ENCODE measurements at places on chromosomes 16 and 17. TPM values are rescaled to one million over a fixed set of nuclear protein-coding genes. Genes with fewer than 3 reads are reported as not detected.

DNA sequence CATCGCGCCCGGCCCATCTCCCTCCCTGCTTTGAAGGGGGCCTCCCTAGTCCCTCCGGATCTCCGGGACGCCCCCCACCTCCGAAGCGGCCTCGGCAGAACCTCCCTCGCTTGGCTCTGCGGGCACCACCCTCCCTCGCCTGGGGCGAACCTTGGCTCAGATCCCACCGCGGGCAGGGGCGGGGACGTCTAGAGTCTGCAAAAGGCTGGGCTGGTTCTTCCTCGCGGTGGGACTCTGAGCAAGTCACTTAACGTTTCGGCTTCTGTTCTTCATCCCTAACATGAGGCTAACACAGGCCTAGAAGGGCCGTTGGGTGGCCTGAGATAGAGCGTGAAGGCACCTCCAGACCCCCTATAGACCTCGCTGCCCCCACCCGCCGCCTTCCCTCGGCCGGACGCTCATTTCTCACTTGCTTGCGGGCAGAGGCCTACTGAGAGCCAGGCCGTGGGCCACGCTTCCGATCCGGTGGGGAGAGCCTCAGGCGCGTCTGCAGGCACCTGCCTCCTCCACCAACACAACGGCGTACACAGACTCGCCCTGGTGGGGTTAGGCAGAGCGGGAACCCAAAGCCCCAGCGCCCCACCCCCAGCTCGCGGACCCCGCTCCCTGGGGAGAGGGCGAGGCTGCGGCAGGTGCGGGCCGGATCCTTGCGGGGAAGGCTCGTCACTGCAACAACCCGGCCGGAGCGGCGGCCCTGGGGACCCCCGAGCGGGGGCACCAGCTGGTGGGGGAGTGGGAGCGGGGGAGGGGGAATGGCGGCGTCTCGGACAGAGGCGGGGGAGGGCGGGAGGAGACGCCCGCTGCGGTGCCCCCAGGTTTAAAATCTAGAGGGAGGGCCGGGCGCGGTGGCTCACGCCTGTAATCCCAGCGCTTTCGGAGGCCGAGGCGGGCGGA is 5.4 kb downstream of the MYO1C start:
- DNase-seq, result peak; percentile 34

DNA sequence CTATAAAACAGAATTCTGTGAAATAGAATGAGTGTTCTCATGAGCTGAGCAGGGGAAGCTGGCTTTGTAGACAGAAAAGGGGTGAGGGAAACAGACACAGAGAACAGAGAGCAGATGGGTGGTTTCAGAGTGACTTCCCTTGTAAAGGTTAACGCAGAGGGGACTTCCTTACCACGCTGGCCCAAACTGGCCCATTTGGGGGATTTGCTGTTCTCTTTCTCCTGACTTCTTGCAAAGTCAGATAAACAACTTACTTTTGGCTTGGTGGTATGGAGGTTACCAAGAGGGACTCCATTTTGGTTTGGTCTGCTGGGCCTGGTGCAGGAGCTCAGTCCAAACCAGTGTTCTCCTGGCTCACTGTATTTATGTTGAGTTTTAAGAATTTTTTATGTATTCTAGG is 48.4 kb downstream of the SEC14L1 start:
- DNase-seq, result no peak

GRCh38 chr16:67542464-67542863 is 13.8 kb downstream of the RIPOR1 start:
- peak; percentile 69 for DNase-seq

GRCh38 chr16:85312174-85312573 is 199.9 kb upstream of the CIBAR2 start:
- DNase-seq, result no peak

GRCh38 chr17:76193591-76193990 is 46.7 kb downstream of the RNF157 start:
- no peak for DNase-seq

DNA sequence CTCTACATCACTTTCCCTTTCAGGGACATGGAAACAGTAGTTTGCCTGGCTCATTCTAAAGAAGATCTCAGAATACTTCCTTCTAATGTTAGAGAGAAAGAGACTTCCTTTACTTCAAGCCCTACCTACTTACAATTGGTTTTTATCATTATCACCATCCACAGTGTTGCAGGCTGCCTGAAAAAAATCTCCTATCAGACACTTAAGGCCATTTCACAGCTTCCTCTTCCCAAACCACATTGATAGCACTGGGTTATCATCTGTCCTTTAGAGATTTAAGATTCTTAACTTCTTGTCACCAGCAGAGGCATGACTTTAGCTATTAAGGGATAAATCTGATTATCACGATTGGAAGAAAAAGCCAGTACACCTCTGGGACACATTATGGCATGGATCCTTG is 178.5 kb upstream of the TBX2 start:
- no peak for DNase-seq

- DNase-seq, result no peak
Observed at GRCh38 chr17:78854508-78854907, 13.9 kb upstream of the USP36 start.

Gene CCL1
- total RNA-seq, result not detected

Gene TMEM219
- 92.2 TPM for total RNA-seq

Gene RGS11
- 4.0 TPM for total RNA-seq

Gene CA4
- not detected for total RNA-seq

Gene RAI1
- total RNA-seq, result 6.5 TPM

Gene OXLD1
- 33.8 TPM for total RNA-seq

Gene CRYBA1
- total RNA-seq, result not detected

Gene HOXB9
- 6.6 TPM for total RNA-seq

Gene ESRP2
- total RNA-seq, result not detected
